NCI-H526 treated with DMSO at 0.1 percent for 48 hours (cell line): ENCODE measurements at places on chromosomes 12 and 14.

GRCh38 chr14:51554339-51554920 is 97.3 kb upstream of the FRMD6 start:
- DNase-seq: no peak

- DNase-seq: no peak
Measured at GRCh38 chr14:33959692-33960151, 8.8 kb upstream of the EGLN3 start.

DNA sequence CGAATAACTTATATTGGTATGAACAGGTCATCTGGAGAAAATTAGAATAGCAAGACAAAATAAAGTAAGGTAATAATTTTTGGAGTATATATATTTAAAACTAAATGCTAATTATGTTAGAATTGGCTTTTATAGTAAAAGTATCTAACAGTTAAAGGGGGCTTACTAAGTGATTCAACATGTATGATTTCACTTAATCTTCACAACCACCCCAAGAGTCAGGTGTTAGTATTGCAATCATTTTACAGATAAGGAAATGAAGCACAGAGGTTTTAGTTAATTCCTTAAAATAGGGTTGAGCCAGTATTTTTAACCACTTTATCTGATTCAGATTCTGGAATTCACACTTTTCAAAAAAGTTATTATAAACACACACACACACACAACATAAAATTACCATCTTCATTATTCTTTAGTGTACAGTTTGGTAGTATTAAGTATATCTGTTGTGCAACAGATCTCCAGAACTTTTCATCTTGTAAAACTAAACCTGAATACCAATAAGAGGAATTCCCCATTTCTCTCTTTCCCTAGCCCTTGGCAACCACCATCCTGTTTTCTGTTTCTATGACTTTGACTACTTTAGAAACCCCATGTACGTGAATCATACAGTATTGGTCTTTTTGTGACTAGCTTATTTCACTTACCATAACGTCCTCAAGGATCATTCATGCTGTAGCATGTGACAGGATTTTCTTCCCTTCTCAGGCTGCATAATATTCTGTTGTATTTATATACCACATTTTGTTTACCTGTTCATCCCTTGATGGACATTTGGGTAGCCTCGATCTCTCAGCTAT is 12.5 kb downstream of the A2M start:
- no peak for DNase-seq

GRCh38 chr12:7497661-7498060 is 5.9 kb downstream of the CD163 start:
- no peak for DNase-seq

DNA sequence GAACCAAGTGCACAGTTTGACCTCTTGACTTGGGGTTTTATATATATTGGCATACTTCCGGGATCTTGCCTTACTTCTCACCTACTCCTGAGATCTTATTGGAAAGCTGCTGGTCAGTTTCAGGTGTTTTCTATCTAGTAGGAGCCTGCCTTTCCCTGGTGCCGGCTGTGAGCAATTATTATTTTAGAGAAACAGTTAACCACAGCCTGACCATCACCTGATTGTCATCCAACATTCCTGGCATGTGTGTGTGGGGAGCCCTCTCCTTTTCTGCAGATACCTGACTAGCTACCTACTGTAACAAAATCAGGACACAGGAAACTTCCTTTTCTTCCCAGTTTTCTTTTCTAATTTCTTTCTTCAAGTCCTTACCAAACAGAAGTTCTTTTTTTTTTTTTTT is 220.4 kb downstream of the ATP23 start:
- no peak for DNase-seq

GRCh38 chr12:119183942-119184695 is 5.4 kb downstream of the HSPB8 start:
- DNase-seq: no peak

- DNase-seq: no peak
Measured at GRCh38 chr12:5745251-5745888, 199.7 kb downstream of the ANO2 start.

- DNase-seq: no peak
Measured at GRCh38 chr14:88999137-88999536, 174.7 kb downstream of the TTC8 start.

DNA sequence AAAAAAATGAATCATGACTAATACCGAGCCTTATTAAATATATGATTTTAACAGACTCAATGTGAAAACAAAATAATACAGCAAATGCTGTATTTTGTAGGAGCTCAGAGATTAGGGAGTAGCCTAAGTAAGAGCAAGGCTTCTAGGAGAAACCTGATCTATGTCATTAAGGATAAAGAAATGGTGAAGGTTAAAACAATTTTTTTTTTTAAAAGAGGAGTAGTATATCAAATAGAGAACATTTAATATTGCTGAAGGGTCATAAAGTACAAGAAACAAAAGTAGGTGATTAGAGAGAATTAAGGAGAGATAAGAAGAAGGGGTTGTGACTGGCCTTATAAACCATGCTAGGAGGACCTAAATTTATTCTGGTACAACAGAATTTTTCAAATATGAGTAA is 39.1 kb downstream of the PPP1R12A start:
- DNase-seq: no peak

GRCh38 chr14:90960818-90961217 is 99.6 kb downstream of the RPS6KA5 start:
- DNase-seq: no peak

DNA sequence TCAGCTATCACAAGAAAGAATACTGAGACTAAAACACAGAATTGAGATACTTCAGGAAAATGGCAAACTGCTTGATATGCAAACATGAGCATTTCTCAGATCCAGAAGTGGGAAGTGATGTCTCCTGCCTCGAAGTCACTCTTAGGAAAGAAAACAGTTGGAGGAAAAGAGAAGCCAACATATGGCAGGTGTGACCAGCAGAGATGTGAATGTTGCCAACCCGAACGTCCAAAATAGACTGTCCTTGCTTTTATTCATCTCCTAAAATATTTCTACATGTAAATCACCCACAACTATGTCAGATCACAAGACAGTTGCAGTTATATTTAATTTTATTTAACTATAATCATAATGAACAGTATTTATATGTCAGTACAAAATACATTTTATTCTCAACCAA is 687.6 kb downstream of the GALC start:
- no peak for DNase-seq
